Activated T-cell treated with anti-CD3 and anti-CD28 coated beads for 1 hour (primary cell): ENCODE measurements at places on chromosomes 1 and 21.

DNA sequence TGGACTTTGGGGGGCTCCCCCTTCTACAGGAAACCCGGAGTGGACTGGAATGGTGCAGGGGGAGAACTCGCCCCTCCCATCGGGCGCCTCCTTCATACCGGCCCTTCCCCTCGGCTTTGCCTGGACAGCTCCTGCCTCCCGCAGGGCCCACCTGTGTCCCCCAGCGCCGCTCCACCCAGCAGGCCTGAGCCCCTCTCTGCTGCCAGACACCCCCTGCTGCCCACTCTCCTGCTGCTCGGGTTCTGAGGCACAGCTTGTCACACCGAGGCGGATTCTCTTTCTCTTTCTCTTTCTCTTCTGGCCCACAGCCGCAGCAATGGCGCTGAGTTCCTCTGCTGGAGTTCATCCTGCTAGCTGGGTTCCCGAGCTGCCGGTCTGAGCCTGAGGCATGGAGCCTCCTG lies at the start of gene TNFRSF14:
Gene TNFRSF14, plus strand, starts transcription at position 95 of the 401 bp plus-strand sequence. Its CDS starts 294 bp downstream, at position 389.
- DNase-seq, result peak; percentile 54

DNA sequence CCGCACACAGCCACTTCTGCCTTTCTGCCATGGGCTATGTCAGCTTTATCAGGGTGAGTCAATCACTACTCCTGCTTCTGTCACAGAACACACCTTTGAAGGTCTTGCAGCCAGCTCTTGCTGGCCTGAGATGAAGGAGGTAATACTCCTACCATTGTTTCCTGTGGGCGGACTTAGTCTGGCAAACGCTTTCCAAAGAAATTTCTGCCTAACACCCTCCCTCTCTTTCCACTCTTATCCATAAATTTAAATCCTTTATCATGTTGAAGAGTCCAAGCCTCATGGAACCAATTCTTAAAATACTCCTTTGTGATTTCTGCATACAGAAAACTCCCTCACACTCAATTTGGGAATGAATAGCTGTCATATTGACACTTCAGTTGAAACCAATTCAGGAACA lies 633.1 kb upstream of the CHRM3 start:
- no peak for DNase-seq

- DNase-seq, result no peak
These were observed 460.5 kb upstream of the ADGRL2 start for GRCh38 chr1:81340239-81340638.

GRCh38 chr1:93223023-93223675 lies 42.6 kb downstream of the CCDC18 start:
- no peak for DNase-seq

GRCh38 chr1:7663451-7664146 lies 107.5 kb upstream of the VAMP3 start:
- no peak for DNase-seq

DNA sequence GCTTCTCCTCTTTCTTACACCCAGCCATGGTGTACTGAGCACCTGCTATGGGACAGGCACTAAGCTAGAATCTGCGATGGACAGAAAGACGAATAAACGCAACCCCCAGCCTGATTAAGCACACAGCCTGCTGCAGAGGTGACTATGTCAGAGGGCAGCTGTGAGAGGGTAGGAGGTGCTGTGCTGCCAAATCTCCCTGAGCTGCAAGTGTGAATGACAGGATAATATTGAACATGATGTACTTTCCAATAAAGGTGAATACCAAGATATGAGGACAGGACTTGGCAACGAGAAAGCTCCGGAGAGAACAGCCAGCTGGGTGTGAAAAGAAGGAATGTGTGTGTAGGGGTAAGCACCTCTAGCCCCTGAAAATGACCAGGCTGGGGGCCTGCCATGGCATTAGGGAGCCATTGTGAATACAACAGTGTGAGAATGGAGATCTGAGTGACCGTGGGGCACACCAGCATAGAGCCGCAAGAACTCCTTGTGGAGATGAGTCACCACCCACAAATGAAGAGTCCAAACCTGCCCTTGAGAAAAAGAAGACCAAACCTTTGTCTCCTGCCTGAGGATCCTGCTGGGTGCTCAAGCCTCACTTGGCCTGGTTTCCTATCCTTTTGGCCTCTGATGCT lies 83.0 kb upstream of the ATF3 start:
- DNase-seq, result no peak

GRCh38 chr1:75338616-75339483 lies 204.7 kb downstream of the LHX8 start:
- no peak for DNase-seq

DNA sequence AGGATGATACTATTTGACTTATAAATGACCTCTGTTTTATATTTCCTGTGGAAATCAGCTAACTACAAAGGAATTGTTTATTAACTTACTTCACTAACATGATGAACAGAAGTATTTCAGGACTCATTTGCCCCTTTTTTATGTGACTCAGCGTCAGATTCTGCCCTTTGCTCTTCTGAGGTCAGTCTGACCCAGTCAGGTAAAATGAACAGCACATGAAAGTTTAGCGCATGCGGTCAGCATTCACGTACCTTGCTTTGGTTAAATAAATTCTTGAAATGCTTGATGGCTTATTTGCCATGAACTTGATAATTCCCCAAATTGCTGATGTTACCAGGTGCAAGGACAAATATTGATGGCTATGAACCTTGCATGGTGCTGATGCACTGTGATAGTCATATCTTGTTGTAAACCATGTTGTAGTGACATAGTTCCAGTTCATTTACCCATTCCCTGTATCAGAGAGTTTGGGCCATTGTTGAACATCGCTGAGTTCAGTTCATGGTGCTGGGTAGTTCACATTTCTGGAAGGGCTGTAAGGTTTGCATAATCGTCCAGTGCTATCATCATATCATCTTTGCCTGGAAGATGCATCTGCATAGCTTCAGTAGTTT lies 133.4 kb downstream of the NFIA start:
- no peak for DNase-seq

- no peak for DNase-seq
These were observed 82.6 kb upstream of the MAP10 start for GRCh38 chr1:232722626-232723025.

DNA sequence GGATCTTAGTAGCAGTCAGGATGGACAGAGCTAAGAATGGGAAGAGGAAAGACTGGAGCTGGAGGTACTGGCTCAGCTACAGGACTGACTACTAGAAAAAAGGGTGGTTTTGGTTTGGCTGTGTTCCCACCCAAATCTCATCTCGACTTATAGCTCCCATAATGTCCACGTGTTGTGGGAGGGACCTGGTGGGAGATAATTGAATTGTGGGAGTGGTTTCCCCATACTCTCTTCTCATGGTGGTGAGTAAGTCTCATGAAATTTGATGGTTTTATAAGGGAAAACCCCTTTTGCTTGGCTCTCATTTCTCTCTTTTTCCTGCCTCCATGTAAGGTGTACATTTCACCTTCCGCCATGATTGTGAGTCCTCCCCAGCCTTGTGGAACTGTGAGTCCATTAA lies 466.5 kb upstream of the DEPDC1 start:
- DNase-seq, result no peak

GRCh38 chr1:21781815-21782348 lies 1.1 kb downstream of the USP48 start:
- no peak for DNase-seq

DNA sequence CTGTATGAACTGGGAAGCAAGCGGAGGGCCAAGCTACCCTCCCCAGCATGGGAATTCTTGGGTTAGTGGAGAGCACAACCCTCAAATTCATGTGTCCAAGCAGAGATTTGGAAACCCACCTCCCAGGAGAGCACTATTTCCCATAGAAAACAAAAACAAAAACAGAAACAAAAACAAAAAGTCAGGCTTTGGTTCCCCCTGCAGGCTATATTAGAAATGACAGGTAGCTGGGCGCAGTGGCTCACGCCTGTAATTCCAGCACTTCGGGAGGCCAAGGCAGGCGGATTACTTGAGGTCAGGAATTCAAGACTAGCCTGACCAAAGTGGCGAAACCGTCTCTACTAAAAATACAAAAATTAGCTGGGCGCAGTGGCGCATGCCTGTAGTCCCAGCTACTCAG lies 10.8 kb downstream of the MINDY1 start:
- DNase-seq, result peak; percentile 15

DNA sequence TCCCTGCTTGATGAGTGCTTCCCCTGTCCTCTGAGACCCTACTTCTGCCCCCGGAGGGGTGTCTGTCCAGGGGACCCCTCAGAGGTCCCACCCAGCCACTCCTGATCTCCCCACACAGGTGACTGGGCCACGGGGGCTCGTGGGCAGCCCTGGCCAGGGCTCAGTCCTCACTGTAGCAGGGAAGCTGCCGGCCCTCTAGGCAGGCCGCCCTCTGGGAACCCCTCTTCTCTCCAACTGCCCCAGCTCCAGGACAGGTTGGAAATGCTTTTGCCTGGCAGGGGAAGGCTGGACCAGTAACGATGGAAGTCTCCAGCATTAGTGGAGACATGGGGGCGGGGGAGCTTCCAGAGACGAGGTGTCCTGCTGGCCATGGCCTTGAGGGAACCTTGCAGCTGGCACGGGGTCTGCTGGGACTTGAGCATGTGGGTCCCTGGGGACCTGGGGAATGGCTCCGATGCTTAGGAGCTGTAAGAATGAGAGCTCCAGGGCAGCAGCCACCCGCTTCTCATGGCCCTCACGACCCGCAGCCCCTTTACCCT lies 3.1 kb upstream of the FNDC10 start:
- DNase-seq, result no peak

GRCh38 chr1:3774946-3775489 lies 2.5 kb downstream of the SMIM1 start:
- no peak for DNase-seq

- no peak for DNase-seq
These were observed 62.2 kb upstream of the WLS start for GRCh38 chr1:68294367-68295066.

- no peak for DNase-seq
These were observed 51.1 kb downstream of the IER5 start for GRCh38 chr1:181139631-181140061.

DNA sequence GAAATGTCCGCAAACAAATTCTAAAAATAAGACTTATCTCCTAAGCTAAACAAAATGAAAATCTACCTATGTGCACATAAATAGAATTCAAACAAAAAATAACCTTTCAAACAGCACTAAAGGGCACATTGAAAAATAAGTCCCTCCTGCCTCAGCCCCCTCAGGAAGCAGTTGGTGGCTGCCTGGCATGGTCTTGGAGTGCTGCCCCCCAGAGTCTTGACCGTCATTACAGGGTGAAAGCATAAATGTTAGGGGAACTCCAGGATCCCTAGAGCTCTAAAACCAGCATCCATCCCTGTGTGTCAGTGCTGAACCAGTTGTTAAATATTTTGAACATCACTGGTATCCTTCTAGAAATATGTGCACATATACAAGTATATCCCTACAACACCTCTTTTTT lies 6.5 kb upstream of the NPL start:
- DNase-seq, result no peak
